ENCODE measurements at places on chromosomes 3 and 15. TPM values are rescaled to one million over a fixed set of nuclear protein-coding genes. Genes with fewer than 3 reads are reported as not detected.

Gene ERICH6
- total RNA-seq: not detected

Gene CKMT1A
- total RNA-seq: not detected

Gene MFAP1
- 16.4 TPM for total RNA-seq

GRCh38 chr15:92667287-92667904 is 11.8 kb upstream of the FAM174B start:
- DNase-seq: no peak

- no peak for DNase-seq
Observed at GRCh38 chr15:85595804-85596536, 198.8 kb downstream of the KLHL25 start.

- DNase-seq: no peak
Observed at GRCh38 chr3:178537122-178537705, 978 bp downstream of the KCNMB2 start.

DNA sequence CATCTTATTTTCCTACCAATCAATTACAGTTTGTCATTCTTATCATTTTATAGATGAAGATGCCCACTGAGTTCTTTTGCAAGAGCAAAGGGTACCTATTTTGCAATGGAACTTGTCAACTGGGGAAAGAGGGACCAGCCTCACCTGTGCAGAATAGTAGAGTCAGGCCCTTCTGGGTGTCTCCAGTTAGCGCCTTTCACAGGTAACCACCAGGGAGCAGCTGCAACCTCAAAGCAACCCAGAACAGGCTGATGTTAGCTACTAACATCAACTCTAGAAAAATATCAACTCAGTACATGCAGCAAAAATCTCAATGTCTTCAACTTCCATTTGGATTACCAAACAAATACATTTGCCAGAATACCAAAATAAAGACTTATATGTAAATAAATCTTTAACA is 47.1 kb downstream of the SUMF1 start:
- DNase-seq: no peak
